ENCODE measurements at places on chromosomes 12 and 14.

DNA sequence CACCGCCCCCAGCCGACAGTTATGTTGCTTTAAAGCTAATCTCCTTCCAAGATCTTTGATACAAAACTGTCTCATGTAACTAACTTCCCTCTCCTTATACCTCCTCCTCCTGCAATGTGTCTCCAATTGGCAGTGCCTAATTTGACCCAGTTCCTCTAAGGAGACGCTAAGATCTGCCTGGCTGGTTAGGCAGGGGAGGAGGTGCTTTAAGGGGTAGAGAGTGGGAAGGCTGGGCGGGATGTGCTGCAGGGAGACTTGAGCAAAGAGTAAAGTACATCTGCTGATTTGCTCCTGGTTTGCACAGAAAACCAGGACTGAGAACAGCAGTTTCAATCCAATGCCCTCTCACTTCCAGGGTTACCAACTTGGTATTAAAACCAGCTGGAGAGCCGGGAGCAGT lies 7.4 kb upstream of the IKZF4 start:
- 0 out of 2 replicates have a peak, but pooled peaks cover 6% of the 10 kb centered on the region for H3K4me1 ChIP-seq
- no peak overlapping the region for H3K27ac ChIP-seq
- H3K27me3 ChIP-seq = no peaks in the 10 kb centered on the region
- no peak for DNase-seq

DNA sequence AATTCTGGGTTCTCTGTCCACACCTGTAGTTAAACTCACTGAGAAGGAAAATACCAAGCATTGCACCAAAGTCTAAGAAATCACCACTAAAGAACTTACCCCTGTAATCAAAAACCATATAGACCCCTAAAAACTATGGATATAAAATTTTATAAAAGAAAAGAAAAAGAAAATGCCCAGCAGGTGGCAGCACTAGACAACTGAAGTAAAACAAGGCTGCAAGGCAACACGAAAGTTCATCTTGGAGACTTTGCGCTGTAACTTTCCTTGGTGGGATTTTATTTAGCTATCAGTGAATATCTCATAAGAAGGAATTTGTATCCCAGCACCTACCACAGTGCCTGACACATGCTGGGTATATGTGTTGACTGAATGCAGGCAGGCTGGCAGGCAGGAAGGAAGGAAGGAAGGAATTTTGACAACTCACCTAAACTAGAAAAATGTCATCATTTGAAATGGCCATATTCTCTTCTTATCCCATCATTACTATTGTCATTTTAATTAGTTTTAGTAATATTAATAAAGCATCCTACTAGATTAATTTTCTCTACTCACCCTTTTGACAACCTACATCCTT lies 68.2 kb upstream of the ETV6 start:
- H3K27me3 ChIP-seq = peaks cover 19% of the 10 kb centered on the region
- H3K4me1 ChIP-seq = peaks cover 38% of the 10 kb centered on the region
- H3K27ac ChIP-seq = no peak overlapping the region
- peak; percentile 55 for DNase-seq
- no peaks in the 10 kb centered on the region for H3K36me3 ChIP-seq

DNA sequence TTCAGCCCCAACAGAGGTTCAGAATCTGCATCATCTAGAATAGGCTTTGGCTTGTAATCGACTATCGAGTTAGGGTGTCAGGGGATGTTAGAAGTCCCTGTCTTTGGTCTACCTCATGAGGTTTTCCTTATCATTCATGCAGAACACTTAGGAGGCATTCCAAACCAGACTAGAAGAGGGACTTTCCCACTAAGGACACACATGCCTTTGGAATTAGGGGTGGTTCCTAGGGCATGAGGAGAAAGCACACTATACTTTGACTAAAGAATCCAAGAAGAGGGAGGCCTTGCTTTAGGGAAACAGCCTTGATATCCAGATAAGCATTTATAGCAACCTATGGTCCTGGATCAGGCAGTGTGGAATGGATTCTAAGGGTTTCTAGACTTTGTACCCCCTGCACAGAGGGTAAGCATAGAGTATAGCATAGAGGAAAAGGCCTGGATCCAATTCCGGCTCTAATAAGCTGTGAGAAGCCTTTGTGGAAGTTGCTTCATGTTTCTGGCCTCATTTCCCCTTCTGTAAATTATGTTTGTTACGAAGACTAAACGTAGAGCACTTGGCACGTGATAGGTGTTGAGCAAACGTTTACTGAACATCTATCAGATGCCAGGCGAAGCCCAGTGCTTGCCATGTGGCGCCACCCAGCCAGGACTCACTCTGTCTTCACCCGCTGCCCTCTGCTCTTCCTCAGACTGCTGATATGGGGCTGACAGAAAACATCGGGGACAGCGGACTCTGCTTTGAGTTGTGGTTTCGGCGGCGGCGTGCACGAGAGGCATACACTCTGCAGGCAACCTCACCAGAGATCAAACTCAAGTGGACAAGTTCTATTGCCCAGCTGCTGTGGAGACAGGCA lies 13.2 kb downstream of the ZNF219 start:
- peak overlapping the region; percentile 99 for H3K27ac ChIP-seq
- DNase-seq = peak; percentile 77
- peaks cover 31% of the 10 kb centered on the region for H3K36me3 ChIP-seq
- peaks cover 57% of the 10 kb centered on the region for H3K4me1 ChIP-seq

GRCh38 chr14:104893435-104894207 lies 28.6 kb downstream of the CEP170B start:
- no peaks in the 10 kb centered on the region for H3K36me3 ChIP-seq
- peaks cover 5% of the 10 kb centered on the region for H3K4me1 ChIP-seq
- peaks cover 3% of the 10 kb centered on the region for H3K27me3 ChIP-seq

- peak overlapping the region; percentile 96 for H3K4me3 ChIP-seq
- no peak overlapping the region for H3K27ac ChIP-seq
- peaks cover 2% of the 10 kb centered on the region for H3K27me3 ChIP-seq
- no peak for DNase-seq
- peaks cover 11% of the 10 kb centered on the region for H3K36me3 ChIP-seq
- H3K4me1 ChIP-seq = peaks cover 22% of the 10 kb centered on the region
Observed at GRCh38 chr12:62468397-62468796, 1.8 kb downstream of the MON2 start.

- no peak overlapping the region for H3K4me3 ChIP-seq
- no peak for DNase-seq
- no peaks in the 10 kb centered on the region for H3K27me3 ChIP-seq
- H3K27ac ChIP-seq = peak overlapping the region; percentile 46
Observed at GRCh38 chr14:74525361-74525851, 31.8 kb downstream of the ISCA2 start.

DNA sequence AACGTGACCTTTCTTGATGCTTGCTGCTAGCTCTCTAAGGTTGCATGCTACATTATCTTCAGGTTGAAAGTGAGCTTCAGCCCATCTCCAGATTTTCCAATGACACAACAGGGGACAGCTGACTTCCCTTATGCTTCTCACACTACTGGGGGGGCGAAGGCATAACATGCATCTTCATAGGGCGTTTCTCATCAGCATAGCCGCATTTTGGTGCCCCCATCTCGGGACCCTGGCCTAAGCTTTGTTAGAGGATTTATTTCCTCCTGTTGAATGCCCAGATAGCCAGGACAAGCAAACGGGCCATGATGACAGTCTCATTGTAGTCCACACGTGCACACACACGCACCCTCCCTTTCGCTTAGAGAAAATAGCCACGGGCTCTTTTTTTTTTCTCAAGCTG lies 30.7 kb downstream of the SSPN start:
- peaks cover 13% of the 10 kb centered on the region for H3K4me1 ChIP-seq
- H3K4me3 ChIP-seq = peak overlapping the region; percentile 85
- no peaks in the 10 kb centered on the region for H3K27me3 ChIP-seq
- H3K36me3 ChIP-seq = no peaks in the 10 kb centered on the region
- no peak for DNase-seq
- no peak overlapping the region for H3K27ac ChIP-seq
